ENCODE measurements at places on chromosomes 13 and 19.

DNA sequence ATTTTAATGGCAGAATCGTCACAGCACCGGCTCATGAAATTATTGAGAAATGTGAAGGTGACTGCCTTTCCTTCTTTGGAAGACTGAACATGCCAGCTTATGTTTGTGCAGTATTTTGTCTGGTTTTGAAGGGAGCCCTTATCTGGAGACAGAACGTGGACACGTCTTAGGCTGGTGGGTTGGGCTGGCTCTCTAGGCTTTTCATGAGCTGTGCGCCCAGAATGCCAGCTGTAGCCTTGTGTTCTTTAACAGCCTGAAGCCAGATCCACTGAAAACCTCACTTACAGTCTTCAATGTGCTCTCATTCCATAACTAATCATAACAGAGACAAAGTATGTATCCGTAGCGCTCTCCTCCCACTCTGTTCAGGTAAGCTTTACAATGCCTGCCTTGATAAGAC, 184.4 kb upstream of the HTR2A start:
- DNase-seq: no peak

DNA sequence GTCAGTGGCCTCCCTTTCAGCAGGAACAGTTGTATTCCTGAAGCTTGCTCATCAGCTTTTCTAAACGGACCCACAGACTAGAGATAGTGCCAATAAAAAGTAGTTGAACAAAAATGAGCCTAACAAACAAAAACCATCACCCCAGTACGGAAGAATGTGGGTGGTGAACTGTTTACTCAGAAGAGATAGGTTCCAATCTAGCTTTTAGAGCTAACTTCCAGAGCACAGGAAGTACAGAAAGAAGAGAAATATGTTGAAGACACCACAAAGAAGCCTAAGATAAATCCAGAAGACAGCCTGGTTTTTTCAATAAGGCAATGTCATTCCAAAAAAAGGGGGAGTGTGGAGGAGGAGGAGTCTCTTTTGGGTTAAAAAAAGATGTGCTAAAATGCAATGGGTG, 2.8 kb upstream of the LMO7 start:
- DNase-seq: no peak

DNA sequence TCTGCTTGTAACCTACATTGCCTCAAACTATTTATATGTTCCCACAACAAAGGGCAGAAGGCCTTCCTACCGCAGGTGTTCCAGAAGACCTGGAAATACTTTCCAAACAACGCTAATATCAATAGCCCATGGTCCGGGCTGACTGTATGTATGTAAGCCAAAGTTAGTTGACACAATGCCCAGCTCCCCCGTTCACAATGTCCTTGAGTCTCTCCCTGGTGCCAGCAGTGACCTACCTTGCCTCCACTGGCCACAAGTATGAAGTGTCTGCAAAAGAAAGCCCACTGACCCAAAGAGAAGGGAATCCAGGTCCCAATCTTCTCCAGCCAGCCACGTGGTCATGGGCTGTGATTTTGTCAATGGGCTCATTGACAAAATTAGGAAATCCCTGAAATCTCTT, 118.6 kb downstream of the DLEU7 start:
- no peak for DNase-seq

DNA sequence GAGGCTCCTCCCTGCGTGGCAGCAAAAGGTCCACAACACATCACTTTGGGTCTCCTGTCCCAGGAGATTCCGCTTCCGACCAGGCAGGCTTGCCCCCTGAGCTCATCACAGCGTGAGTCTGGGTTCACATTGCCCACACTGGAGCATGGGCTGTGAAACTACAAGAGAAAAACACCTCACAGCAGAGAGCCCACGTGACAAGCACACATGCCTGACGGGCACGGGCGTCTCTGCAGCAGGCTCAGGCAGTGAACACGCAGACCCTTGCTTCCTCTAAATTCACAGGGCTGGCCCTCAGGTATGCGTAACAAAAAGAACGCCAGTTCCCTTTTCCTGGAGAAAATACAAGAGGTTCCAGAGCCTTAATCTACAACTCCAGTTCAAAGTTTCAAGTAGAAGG, 41.9 kb downstream of the RASA3 start:
- peak; percentile 17 for DNase-seq

DNA sequence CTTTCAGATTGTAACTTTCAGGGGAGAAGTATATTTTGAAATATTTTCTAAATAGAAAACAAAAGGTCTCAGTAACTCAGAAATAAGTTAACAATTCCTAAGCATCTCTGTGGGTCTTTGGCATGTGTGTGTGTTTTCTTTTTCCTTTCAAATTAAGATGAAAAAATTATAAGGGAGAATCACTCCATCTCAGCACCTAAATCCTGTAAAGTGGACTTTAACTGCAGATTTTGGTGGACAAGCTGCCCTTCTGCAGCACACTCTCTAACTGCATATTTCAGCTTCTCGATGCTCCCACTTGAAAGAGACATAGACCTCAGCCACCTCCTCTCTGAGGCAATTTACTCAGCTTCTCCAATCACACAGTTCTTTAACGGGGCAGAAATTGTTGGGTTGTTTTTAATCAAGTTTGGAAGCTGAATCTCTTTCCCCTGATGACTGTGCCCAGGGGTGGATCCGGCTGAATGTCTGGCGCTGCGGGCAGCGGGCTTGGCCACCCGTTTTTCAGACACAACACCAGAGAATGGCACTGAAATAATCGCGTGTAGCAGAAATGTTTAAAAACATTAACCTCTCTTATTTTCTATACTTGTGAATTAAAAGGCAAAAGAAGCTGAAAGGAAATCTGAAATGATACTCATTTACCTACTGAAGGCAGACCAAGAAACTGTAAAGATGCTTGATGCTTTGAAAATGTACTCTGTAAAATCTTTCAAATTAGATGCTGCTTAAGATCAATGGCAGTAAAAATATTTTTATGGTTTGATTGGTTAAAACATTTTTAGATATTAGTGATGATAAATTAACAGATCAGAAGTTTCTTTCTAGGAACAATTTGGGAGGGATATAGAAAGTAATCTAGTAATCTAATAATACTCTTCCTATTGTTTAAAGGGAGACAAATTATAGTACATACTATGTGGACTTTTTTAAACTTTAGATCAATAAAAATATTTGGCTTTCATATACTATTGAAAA, 12.4 kb downstream of the ZIC2 start:
- no peak for DNase-seq

GRCh38 chr19:31269425-31270127, 79.7 kb downstream of the TSHZ3 start:
- DNase-seq: no peak

- no peak for DNase-seq
These were observed 18.9 kb upstream of the CLDN10 start for GRCh38 chr13:95533545-95534160.

DNA sequence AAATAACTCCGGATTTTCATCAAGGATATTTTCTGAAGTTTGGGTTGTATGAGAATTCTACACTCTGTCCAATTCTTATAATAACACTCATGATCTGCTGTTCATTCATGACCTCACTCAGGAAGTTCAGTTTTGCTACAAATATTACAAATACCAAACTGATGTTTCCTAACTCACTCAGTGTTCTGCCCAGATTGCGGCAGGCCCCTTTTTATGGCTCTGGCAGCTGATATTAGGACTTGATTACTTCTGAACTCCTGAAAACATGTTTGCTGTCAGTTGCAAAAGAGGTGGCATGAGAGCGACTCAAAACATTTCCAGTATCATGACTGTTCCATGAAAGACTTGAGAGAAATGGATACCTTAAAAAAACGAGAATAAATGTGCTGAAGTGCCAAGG, 188.0 kb downstream of the RGCC start:
- DNase-seq: no peak

GRCh38 chr13:101982903-101983302, 418.9 kb downstream of the FGF14 start:
- no peak for DNase-seq

DNA sequence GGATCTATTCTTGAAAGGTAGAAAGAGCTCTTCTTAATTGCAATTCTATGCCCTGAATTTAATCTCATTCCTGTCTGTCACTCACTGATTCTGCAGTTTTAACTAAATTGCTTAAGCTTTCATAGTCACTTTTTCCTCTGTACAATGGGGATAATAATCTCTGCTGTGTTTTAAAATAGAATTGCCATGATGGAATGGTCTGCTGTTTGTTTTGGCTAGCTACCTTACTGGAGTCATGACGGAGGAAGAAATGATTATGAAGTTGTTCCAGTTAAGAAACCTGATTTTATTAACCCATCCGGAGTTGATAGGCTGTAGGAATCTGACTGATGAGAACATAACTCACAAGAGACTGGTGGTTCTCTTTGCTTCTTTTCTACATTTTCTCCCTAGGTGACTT, 54.9 kb upstream of the ITM2B start:
- DNase-seq: no peak

DNA sequence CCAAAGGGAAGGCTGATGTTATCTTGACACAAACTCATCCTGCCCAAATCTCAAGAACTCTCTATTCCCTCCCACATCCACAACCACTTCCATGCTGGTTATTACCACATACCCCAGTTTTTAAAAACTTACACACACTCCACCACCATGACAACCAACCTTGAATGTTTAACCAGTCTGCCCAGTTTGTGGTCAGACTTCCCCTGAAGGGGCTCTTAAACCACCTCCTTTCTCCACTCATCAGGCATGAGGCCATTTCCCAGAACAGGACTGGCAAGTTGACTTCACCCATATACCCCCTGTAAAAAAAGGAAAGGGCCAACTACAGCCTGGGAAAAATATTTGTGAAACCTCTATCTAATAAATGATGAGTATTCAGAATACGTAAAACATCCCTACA, 12.4 kb upstream of the ZSCAN4 start:
- no peak for DNase-seq

GRCh38 chr13:25778365-25778764, 273.5 kb downstream of the SHISA2 start:
- no peak for DNase-seq

DNA sequence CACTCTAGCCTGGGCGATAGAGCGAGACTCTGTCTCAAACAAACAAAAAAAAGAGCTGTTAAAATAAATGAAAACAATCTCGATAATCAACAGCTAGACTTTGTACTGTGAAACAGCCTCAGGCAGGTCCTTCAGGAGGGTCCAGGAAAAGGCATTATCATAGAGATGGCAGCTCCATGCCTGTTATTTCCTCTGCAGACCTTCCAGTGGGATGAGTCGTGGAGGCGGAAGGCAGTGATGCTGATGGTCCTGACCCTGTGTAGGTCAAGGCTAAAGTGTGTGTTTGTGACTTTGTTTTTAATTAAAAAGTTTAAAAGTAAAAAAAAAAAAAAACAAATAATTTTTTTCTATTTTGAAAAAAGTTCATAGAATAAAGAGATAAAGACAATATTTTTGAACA, 117.4 kb downstream of the TNFRSF19 start:
- DNase-seq: no peak

- DNase-seq: no peak
These were observed 91.2 kb upstream of the FBXL3 start for GRCh38 chr13:77118134-77118533.

DNA sequence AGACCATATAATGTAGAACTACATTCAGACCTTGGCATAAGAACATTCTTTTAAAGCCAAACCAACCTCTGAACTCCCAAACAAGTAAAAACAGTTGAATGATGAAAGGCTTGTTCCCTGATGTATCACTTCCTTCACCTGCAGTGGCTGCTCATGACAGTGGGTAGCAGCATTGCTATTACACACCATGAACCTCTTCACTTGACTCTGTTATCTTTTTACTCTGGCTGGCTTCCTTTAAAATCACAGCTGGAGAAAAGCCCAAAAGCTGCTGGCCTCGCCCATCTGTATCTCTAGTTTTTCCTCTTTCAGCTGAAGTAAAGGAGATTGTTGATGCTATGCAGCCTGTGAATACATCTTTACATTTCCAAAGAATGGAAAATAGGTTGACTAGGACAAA, 22.6 kb downstream of the THSD1 start:
- DNase-seq: no peak

- DNase-seq: no peak
These were observed 66.8 kb downstream of the TUBGCP3 start for GRCh38 chr13:112521073-112521685.

- DNase-seq: no peak
These were observed 120.0 kb downstream of the EFNB2 start for GRCh38 chr13:106415442-106415841.

GRCh38 chr19:3983542-3983914, 1.7 kb downstream of the EEF2 start:
- DNase-seq: no peak

DNA sequence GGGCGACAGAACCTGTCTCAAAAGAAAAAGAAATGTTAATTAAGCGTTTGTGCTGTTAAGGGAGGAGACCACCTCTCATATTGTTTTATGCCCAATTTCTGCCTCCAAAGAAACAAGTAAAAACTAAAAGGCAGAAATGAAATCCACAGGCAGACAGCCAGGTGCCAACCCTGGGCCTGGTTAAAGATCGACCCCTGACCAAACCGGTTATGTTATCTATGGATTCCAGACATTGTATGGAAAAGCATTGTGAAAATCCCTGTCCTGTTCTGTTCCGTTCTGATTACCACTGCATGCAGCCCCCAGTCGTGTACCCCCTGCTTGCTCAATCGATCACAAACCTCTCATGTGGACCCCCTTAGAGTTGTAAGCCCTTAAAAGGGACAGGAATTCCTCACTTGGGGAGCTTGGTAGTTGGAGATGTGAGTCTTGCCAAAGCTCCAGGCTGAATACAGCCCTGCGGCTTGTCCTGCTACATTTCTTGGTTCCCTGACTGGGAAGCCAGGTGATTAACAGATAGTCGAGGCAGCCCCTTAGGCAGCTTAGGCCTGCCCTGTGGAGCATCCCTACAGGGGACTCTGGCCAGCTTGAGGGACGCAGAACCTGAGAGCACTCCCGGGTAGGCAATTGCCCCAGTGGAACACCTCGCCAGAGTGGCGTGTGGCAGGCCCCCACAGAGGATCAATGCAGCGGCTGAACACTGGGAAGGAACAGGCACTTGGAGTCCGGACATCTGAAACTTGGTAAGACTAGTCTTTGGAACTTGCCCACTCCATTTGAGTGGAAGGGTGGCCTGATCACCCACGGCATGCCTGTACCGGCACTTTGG, 748 bp upstream of the ZNF552 start:
- no peak for DNase-seq

- DNase-seq: no peak
These were observed 30.8 kb downstream of the NLRP4 start for GRCh38 chr19:55867101-55867500.

DNA sequence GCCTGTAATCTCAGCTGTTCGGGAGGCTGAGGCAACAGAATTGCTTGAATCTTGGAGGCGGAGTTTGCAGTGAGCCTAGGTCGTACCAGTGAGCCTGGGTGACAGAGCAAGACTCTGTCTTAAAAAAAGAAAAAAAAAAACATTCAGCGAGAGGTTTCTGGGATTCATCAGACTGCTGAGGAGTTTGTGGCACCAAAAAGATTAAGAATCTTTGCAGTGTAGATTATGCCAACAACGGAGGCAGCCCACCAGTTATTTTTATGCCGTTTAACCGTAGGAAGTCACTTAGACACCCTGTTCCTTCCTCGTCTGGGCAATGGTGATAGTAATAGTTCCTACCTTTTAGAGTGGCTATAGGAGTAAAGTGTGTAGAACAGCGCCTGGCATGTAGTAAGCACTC, 2.5 kb downstream of the COX6B1 start:
- DNase-seq: peak; percentile 42

DNA sequence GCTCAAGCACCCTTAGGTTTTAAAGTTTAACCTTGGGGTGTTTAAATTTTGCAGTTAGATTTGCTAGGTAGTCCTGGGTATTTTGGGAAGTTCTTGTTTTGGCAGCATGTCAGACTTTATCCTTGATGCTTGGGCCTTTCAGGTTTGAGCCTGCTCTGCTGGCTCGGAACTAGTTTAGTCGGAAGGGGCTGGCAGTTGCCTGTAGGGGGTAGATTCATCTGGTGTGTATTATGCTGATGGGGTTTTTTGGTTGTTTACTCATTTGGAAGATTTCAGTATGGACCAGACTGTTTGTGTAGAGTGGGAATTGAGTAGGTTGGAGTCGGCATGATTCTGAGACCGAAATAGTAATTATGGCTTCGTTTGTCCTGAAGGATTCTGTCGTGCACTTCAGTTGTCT, 15.1 kb downstream of the ILF3 start:
- DNase-seq: no peak

Data from common myeloid progenitor, CD34-positive (primary cell).